Iris pigment epithelial cell (primary cell): ENCODE measurements at places on chromosomes 6 and 20.
A peak's percentile ranks its signal among the peaks of the same experiment; 100 is the strongest.

GRCh38 chr20:62880935-62881661 lies 19.5 kb upstream of the TCFL5 start:
- DNase-seq, result no peak

- peak; percentile 93 for DNase-seq
Measured at GRCh38 chr6:5672581-5673011, 334.1 kb downstream of the NRN1 start.

- no peak for DNase-seq
Measured at GRCh38 chr6:44590471-44590870, 203.0 kb downstream of the CDC5L start.

DNA sequence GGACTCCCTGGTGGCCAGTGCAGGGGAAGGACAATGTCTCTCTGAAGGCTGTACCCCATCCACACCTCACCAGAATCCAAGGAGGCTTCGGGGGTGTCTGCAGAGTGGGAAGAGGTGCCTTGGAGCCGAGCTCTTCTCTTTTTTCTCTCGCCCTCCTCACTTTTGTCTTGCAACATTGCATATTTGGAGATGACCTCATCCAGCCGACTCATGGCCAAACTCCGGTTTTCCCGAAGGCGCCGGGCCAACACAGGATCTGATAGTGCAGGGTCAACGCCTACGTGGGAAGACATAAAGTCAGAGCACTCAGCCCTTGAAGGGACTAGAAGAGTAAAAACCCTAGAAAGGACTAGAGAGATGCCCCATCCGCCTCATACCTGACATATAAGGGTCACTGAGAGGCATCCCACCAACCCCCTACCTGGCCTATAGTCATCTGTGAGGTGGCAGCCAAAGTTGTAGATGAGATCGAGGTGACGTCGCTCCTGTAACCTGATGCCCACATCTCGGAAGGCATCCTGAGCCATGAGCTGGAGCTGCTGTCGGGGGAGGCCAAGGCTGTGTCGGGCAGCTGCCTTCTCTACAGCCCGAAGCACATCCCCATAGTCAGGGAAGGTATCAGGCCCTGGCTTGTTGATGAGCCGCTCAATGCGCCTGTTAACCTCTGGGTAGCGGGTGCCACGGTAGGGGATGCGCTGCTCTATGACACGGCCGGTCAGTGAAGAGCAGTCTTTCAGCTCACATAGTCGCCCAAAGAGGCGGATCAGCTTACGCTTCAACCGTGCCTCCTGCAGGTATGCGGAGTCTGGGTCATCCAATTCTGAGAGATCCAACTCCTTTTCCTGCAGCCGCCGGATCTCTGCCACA lies 3.0 kb upstream of the ZBTB22 start:
- DNase-seq, result peak; percentile 95

- DNase-seq, result no peak
Measured at GRCh38 chr6:155909710-155910109, 454.1 kb upstream of the NOX3 start.

DNA sequence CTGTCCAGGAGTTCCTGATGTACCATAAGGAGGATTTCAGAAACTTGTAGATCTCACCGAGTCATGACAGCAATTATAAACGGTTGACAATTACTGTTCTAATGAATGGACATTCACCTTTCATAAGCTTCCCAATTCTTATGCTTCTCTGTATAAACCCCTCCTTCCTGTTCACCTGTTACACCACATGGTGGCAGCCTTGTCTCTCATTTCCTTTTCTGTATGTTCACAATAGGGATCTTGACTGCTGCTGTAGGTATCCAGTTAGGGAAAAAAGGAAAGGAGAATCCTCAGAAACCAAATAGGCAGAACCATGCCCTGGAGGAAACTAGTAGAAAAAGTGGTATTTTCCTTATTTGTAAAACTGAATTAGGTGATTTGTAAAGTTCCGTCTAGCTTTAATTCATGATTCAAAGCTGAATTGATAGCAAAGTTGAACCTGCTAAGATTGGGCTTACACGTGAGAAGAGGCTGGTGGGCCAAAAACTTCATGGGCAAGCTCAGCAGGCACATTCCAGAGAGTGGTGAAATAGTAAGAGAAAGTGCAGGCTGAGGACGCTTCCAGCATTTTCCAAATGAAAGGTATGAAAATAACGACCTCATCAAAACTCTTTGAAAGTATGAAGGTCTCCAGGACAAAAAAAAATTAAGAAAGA lies 29.0 kb upstream of the TBPL1 start:
- peak; percentile 75 for DNase-seq

DNA sequence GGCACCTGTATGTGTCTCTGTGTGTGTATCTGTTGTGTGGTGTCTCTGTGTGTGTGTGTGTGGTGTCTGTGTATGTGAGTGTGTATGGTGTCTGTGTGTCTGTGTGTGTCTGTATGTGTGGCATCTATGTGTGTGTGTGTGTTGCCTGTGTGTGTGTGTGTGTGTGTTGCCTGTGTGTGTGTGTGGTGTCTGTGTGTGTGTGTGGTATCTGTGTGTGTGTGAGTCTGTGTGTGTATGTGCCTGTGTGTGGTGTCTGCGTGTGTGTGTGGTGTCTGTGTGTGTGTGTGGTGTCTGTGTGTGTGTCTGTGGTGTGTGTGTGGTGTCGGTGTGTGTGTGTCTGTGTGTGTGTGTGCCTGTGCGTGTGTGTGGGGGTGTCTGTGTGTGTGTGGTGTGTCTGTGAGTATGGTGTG lies 31.7 kb upstream of the VEGFA start:
- no peak for DNase-seq

- peak; percentile 77 for DNase-seq
Measured at GRCh38 chr6:169158174-169158573, 95.5 kb downstream of the THBS2 start.

DNA sequence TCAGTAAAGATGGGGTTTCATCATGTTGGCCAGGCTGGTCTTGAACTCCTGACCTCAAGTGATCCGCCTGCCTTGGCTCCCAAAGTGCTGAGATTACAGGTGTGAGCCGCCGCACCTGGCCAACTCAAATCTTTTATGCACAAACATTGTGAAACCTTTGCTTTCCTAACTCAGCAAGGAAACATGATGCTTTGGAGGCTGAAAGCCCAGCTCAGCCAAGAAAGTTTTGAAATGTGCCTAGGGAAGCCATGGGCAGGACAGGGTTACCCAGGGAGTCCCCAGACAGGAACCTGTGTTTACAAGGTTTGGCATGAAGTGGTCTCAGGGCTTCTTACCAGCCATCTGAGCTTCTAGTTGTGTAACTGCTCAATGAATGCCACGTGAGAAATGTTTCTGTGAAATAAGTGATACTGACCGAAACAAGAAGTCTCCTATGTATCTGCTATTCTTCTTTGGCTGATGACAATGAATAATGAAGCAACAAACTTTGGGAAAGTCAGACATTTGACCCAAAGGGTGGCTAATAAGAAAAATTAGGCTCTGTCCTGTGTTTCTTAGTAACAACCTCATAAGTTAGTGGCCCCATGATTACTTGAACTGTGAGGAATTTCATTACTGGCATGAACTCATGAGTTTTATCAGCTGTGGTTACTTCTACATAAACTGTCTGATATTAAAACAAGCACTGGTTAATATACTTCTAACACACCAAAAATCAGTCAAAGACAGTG lies 163.5 kb downstream of the KIF6 start:
- peak; percentile 8 for DNase-seq

DNA sequence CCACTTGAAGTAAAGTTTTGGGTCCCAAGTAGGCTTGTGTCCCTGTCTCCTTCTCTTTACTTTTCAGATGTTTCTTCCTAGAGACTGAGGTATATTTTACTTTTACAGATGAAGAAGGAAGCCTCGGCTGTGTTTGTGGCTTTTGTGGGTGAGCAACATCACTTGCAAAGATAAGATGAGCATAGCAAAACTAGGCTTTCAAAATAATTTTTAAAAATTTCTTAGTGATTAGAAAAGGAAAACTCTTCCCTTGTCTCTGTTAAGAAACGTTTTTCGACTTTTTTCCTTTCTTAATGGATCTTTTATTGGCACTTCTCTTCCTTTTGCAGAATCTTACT lies 7.6 kb downstream of the PTPN1 start:
- DNase-seq, result no peak

DNA sequence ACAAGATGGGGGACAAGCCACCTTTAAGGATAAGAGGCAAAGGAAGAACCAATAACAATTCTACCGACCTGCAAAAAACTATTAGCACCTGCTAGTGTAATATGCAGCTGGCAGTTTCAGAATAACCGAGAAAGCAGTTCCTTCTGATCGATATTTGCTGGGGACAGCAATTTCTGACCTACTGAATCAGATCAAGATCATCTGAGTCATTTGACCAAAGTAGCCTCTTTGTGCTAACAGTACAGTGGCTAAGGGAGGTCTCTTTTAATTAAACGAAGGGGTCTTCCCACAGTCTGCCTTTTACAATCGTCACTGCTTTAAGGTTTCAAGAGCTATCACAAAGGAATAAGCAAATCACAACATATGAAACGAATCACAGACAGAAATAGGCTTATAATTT lies 318.9 kb downstream of the BTBD9 start:
- DNase-seq, result no peak

GRCh38 chr6:39029156-39030011 lies 19.2 kb upstream of the GLP1R start:
- DNase-seq, result peak; percentile 4

GRCh38 chr20:35636095-35636494 lies 20.5 kb downstream of the SPAG4 start:
- no peak for DNase-seq

DNA sequence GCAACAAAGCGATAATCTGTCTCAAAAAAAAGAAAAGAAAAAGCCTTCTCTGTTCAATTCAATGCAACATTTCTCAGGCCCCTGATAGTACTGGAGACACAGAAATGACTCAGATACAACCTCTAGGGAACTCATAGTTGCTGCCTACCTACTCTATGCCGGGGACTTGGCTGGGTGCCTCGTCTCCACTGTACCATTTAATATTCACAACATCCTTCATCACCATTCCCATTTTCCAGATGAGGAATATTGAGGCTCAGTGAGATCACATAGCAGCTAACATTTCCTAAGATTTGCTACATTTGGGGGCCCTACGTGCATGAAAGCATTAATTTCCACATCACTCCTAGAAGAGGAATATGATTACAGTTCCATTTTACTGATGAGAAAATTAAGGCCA lies 7.5 kb downstream of the NOL4L start:
- DNase-seq, result peak; percentile 18

DNA sequence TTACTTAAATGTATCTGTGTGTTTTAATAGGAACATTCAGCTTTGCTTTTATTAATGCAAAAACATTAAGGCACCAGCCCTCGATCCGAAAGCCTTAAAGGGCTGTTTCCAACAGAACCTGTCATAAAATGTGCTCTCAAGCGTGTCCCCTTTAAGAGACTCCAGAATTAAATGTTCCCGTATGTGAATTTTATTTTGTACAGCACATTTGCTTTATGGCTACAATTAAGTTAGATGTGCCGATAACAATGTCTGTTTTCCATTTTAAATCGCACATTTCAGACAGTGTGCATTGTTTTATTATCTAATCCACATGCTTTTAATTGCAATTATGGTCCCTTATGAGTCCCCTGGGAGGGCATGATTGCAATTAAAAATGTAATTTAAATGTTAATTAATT lies 198.9 kb downstream of the TSHZ2 start:
- no peak for DNase-seq

DNA sequence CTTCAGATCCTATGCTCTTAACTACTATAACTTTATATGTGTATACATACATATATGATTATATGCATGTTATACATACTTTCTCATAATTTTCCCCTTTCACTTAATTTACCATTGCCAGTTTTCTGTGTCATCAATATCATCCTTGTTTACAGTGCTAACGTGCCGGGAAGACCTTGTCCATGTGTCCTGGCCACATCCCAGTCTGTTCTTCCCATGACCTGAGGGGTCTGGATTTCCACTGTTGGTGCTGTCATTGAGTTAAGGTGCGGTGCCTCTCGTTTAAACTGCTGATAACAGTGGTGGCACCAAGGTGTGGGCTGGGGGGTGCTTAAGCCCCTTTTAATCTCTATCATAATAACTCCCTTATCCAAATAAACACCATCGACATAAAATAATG lies 8.5 kb upstream of the SDCBP2 start:
- no peak for DNase-seq

DNA sequence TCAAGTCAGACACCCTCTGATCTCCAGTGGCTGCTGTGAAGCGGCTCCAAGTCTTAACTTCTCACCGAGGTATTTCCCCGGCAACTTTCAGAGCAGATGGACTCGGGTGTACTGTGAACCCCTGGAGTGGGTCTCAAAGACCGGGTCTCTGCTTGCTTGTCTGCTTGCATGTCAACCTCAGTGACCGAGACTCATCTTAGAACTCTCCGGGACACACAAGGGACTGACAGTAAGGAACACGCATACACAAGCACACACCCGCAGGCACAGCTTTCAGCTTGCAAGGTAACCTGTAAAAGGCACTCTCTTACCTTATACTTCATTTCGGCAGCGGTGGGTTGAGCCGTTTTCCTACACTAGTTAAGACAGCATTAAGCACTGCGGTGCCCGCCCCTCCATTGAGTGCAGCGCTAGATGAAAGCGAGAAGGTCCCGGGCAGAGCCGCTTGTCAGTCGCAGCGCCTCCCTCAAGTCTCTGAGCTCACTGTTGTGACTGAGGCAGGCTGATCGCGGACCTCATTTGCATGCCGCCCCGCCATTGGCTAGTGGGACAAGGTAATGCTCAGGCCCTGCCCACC lies at the start of gene NEDD9:
Gene NEDD9 (minus strand): TSS at position 476 of the 577 bp plus-strand sequence. CDS start 153 bp downstream, at position 323.
- peak; percentile 99 for DNase-seq

DNA sequence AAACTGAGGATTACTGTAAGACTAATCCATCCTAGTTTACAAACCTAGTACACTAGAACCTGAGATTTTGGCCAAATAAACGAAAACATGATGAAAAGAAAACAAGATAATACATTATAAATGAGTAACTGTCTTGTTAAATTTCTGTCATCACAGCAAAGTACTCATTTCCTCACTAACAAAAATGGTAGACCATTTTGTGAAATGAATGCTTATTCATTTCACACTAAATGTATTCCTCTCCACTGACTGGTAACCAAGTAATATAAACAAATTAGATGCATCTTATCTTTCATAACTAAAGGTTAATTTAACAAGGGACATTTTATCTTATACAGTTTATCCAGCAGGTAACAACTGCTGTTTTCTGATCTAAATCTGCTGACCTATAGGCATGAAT lies 143.7 kb downstream of the REV3L start:
- DNase-seq, result no peak

GRCh38 chr20:31914170-31914569 lies 37.7 kb downstream of the PDRG1 start:
- no peak for DNase-seq
